ENCODE measurements at places on chromosomes 5 and 9. TPM values are rescaled to one million over a fixed set of nuclear protein-coding genes. Genes with fewer than 3 reads are reported as not detected.
A peak's percentile ranks its signal among the peaks of the same experiment; 100 is the strongest.

GRCh38 chr9:97981846-97982682 lies 1.1 kb upstream of the ANP32B start:
- no peak for DNase-seq
- H3K36me3 ChIP-seq = no peaks in the 10 kb centered on the region
- peaks cover 7% of the 10 kb centered on the region for H3K4me1 ChIP-seq
- H3K27me3 ChIP-seq = peaks cover 85% of the 10 kb centered on the region

DNA sequence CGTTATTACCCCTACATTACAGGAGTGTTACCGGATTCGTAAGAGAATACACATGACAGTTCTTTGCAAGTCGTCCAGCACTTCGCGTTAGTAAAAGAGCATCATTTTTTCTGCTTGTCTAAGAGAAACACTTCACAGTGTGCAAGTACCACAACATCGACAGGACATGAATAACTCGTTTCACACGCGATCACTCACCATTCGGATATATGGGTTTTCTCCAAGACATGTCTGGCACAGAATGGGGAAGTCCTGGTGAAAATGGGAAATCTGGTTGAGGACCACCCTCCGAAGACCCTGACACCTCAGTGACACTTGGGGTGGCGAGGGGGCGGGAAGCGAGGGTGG lies 642 bp downstream of the RBM22 start:
- no peak for DNase-seq
- H3K27ac ChIP-seq = no peak overlapping the region
- peak overlapping the region; percentile 94 for H3K4me3 ChIP-seq

DNA sequence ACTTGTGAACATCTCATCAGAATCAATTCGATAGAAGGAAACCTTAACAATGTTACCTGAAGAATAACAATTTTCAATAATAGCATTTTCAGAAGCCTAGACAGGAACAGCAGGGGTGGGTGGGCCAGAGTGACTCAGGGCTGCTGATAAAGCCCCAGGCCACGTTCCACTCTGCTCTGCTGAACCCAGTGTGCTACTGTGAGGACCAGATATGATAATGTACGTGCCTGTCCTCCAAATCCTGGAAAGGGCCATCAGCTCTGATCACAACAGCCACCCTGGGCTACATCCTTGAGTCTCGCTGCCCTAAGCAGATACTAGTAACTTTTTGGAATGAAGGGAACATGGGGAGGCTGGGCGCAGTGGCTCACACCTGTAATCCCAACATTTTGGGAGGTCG lies 91.3 kb downstream of the PRRT1B start:
- DNase-seq = no peak
- H3K4me1 ChIP-seq = peaks cover 22% of the 10 kb centered on the region
- H3K36me3 ChIP-seq = no peaks in the 10 kb centered on the region

GRCh38 chr9:86355814-86356213 lies 1.6 kb upstream of the TUT7 start:
- peaks cover 16% of the 10 kb centered on the region for H3K4me1 ChIP-seq
- no peak overlapping the region for H3K4me3 ChIP-seq
- DNase-seq = no peak
- peaks cover 7% of the 10 kb centered on the region for H3K36me3 ChIP-seq
- H3K27ac ChIP-seq = no peak overlapping the region

- H3K4me1 ChIP-seq = peaks cover 10% of the 10 kb centered on the region
- H3K27me3 ChIP-seq = no peaks in the 10 kb centered on the region
- no peak overlapping the region for H3K27ac ChIP-seq
- no peaks in the 10 kb centered on the region for H3K36me3 ChIP-seq
- DNase-seq = no peak
- H3K4me3 ChIP-seq = no peak overlapping the region
These were observed 31.4 kb upstream of the MYOT start for GRCh38 chr5:137836298-137836697.

- H3K36me3 ChIP-seq = no peaks in the 10 kb centered on the region
- H3K4me1 ChIP-seq = peaks cover 33% of the 10 kb centered on the region
- no peak overlapping the region for H3K27ac ChIP-seq
- peak; percentile 42 for DNase-seq
These were observed 77.7 kb downstream of the EBF1 start for GRCh38 chr5:159021901-159022556.

DNA sequence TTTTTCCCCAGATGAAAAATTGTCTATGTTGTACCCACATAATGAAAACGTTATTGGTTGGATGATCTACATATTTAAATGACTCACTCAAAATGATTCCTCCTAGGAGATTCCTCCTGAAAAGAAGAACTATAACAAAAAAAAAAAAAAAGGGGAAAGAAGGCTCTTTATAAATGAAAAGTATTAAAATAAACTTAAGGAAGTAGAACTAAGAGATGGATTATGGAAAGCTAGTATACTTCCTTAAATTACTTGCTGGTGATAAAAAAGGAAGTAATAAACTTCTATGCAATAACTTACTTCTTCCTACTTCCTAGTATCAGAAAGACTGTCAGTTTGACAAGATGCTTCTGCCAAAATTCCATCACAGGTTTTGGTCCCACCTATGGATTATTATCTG lies 1087.7 kb downstream of the CDH12 start:
- H3K4me3 ChIP-seq = no peak overlapping the region
- DNase-seq = no peak
- H3K36me3 ChIP-seq = no peaks in the 10 kb centered on the region
- H3K27ac ChIP-seq = no peak overlapping the region
- no peaks in the 10 kb centered on the region for H3K27me3 ChIP-seq

- no peak for DNase-seq
- H3K4me1 ChIP-seq = no peaks in the 10 kb centered on the region
- no peaks in the 10 kb centered on the region for H3K36me3 ChIP-seq
- H3K27ac ChIP-seq = no peak overlapping the region
- H3K27me3 ChIP-seq = no peaks in the 10 kb centered on the region
These were observed 226.1 kb downstream of the NR3C1 start for GRCh38 chr5:143177263-143177983.

Gene PDE8B
- 4.3 TPM for total RNA-seq

Gene PCDHGC5
- total RNA-seq = 1.3 TPM

Gene MORN5
- 1.7 TPM for total RNA-seq

Gene SPACA9
- 2.4 TPM for total RNA-seq
